ENCODE measurements at places on chromosomes 4 and X. TPM values are rescaled to one million over a fixed set of nuclear protein-coding genes. Genes with fewer than 3 reads are reported as not detected.

Gene POU3F4
- not detected for total RNA-seq

Gene IL2
- total RNA-seq: not detected

Gene ARHGAP36
- not detected for total RNA-seq

Gene FAM241A
- 0.82 TPM for total RNA-seq

Gene GRIA2
- not detected for total RNA-seq

Gene PAGE1
- not detected for total RNA-seq

Gene DGKK
- not detected for total RNA-seq

Gene LDB2
- not detected for total RNA-seq

Gene MRPS18C
- total RNA-seq: 48.0 TPM

Gene CTAG1A
- total RNA-seq: not detected

Gene TFE3
- total RNA-seq: 41.8 TPM

Gene PIGA
- total RNA-seq: 8.9 TPM

Gene ADH1A
- not detected for total RNA-seq

Gene SMIM10
- total RNA-seq: 0.10 TPM

Gene CFAP47
- not detected for total RNA-seq

Gene UGT2B17
- not detected for total RNA-seq

Gene N4BP2
- total RNA-seq: 2.5 TPM

Gene HMGB2
- total RNA-seq: 131 TPM

Gene RASSF6
- total RNA-seq: 0.72 TPM

Gene NHSL2
- 0.37 TPM for total RNA-seq

Gene FGF16
- not detected for total RNA-seq

Gene TMEM31
- total RNA-seq: not detected

Gene UGT2B11
- total RNA-seq: not detected

Gene SLITRK4
- total RNA-seq: not detected

Gene NMU
- total RNA-seq: 0.48 TPM

Gene PKD2
- 20.3 TPM for total RNA-seq

Gene GYG2
- total RNA-seq: 3.7 TPM

Gene PPID
- total RNA-seq: 32.9 TPM

Gene HMX1
- total RNA-seq: 0.19 TPM

Gene NOCT
- total RNA-seq: 7.8 TPM

Gene DRD5
- total RNA-seq: not detected

Gene C4orf51
- not detected for total RNA-seq

Gene C1QTNF7
- not detected for total RNA-seq

Gene CXCR3
- not detected for total RNA-seq

Gene BEX1
- not detected for total RNA-seq

Gene TCEAL6
- not detected for total RNA-seq

Gene BEX5
- not detected for total RNA-seq

Gene SERTM2
- not detected for total RNA-seq

Gene CORIN
- total RNA-seq: not detected

Measured in A549 treated with Mapracorat at 1 μM for 4 hours (cell line).